ENCODE measurements at places on chromosomes 4 and X.
A peak's percentile ranks its signal among the peaks of the same experiment; 100 is the strongest.

DNA sequence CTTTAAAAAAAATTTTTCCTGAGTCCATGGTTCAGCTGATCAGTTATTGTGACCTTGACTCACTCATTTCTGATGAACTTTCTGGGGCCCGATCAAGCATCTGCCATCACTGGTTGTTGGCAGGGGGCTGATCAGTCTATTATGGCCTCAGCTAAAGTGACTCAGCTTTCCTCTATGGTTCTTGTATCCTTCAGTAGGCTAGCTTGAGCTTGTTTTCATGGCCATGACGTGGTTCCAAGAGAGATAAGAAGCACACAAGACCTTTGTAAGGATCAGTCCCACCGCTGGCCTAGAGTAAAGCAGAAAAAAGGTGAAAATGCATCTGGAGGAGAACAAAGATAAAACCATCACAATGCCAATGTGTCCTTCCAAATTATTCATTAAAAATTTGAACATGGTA, 29.8 kb upstream of the EPGN start:
- no peak for DNase-seq

DNA sequence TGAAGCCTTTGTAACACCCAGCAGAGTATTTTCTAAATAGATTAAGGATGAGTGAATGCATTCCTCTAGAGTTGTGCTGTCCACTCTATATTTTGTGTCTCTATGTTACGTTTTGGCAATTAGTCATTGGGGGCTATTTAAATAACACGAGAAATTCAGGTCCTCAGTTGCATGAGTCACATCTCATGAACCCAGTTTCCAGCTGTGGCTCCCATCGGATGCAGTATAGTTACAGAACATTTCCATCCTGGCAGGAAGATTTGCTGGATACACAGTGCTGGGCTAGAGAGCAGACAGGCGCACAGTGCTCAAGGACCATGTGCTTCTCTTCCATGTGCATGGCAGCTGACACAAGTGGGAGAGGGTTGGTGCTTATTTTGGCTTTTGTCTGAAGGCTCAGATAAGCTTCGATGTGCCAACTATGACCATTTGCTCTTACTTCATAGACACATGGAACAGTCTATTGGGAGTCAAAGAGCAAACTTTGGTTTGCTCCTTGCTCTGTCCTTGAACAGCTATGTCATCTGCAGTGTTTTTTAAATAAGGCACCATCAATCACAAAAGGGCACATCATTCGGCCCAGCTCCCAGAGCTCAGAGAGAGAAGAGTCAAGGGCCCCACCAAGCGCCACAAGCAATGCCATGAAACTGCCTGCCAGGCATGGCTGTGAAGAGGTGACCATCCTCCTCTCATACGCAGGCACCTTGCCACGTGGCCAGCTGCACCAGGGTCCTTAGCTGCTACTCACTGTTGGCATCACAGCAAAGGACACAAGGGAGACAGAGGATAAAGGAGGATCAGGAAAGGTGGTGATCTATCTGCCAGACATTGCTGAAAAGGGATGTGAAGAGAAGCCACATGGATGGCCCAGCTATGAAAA, 8.1 kb upstream of the STS start:
- no peak for DNase-seq

GRCh38 chr4:140065393-140065792, 88.6 kb downstream of the MAML3 start:
- DNase-seq = no peak

DNA sequence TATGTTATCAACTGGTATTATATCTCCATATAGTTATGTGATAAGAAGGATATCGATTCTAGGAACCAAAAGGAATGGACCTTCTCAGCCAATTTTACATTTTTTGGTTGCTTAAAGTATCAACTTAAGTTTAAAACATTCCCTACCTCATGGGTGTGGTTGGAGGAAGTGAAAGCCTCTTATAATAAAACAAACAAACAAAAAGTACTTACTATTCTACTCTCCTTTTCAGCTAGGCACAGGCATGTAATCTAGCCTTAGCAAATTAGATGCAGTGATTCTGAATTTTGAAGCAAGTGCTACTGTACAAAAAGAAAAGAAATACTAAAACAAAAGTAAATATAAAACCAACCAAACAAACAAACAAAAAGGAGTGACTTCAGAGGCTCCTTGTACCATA, 485.4 kb downstream of the C4orf33 start:
- DNase-seq = no peak

- DNase-seq = peak; percentile 67
Measured at GRCh38 chr4:8394061-8394519, 46.4 kb downstream of the ACOX3 start.

DNA sequence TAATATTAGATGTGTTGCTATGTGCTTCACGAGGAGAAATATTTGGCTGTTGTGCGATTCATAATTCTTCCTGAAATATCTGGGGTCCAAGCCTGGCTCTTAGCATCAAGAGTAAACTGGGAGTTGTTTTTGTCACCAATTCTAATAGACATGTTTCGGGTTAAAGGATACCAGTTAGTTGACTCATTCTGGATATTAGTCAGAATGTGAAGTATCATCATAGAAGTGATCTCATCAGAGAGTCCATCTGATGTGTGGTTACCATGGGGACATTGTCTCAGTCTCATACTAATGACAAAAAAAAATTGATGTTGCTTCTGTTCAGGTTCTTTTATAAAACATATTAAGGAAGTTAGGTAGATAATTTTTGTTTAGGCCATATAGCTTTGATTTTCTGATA, 57.2 kb upstream of the MTMR1 start:
- DNase-seq = no peak

DNA sequence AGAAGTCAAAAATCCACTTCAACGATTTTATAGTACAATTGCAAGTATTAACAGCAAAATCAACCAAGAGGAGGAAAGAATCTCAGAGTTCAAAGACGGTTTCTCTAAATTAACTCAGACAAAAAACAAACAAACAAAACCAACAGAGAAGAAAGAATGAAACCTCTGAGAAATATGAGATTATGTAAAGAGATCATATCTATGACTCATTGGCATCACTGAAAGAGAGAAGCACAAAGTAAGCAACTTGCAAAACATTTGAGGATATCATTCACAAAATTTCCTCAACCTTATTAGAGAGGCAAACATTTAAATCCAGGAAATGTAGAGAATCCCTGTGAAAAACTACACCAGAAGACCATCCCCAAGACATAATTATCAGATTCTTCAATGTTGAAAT, 370.4 kb downstream of the INPP4B start:
- no peak for DNase-seq

- DNase-seq = no peak
Measured at GRCh38 chrX:125404667-125405160, 85.0 kb downstream of the TEX13C start.

GRCh38 chr4:55475394-55476243, 71.1 kb downstream of the CLOCK start:
- DNase-seq = no peak

DNA sequence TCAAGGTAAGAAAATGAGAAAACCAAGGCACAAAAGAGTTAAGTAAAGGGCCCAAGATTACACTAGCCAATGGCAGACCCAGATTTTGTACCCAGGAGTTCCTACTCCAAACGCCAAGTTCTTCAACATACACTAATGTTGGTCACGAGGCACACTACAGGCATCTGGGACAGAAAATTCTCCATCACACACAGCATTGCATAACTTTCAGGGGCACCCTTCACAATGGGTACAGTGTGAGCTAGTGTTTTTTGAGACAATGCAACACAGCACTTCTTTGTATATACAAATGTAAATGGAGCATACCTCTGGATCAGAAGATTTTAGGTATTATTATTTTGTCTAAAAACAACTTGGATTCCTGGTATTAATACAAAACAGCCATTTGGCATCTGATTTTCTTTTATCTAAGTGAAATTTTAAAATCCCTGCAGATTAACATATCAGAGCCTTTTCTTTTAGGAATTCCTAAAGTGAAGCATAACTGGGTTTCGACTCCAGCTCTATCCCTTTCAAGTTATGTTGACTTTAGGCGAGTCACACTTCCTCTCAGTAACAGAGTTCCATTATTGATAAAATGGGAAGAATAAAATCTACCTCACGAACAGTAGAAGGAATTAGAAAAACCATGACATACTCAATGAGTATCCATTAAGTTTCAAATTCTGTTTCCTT, 41.1 kb downstream of the ADGRA3 start:
- no peak for DNase-seq

- DNase-seq = no peak
Measured at GRCh38 chr4:65383589-65384305, 286.5 kb downstream of the EPHA5 start.

DNA sequence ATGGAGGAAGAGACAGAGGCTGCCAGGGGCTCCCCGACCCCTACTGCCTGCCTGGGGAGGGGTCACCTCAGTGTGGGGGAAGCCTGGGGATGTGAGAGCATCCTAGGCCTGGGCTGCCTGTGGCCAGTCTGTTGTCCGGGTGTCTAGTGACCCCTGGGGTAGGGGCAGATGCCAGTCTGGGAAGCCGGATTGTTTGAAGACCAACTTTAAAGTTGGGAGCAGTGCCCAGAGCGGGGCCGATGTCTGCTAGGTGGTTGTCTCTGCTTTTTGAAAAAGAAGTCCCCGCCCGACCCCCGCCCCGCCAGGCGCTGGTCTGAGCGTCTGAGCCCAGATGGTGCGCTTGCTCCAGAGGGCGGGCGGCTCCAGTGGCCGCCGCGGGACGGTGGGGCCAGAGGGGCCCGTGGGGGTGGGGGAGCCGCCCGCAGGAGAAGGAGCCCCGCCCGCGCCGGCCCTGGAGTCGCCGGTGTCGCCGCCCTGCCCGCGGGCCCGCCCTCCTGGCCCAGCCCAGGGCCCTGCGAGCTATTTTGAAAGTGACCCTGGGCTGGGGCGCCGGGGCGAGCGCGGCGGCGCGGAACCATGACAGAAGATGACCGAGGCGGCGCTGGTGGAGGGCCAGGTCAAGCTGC, at the start of gene DOK7:
Gene DOK7, plus strand, starts transcription at position 517 of the 626 bp plus-strand sequence. Its CDS starts 70 bp downstream, at position 587.
- DNase-seq = no peak

DNA sequence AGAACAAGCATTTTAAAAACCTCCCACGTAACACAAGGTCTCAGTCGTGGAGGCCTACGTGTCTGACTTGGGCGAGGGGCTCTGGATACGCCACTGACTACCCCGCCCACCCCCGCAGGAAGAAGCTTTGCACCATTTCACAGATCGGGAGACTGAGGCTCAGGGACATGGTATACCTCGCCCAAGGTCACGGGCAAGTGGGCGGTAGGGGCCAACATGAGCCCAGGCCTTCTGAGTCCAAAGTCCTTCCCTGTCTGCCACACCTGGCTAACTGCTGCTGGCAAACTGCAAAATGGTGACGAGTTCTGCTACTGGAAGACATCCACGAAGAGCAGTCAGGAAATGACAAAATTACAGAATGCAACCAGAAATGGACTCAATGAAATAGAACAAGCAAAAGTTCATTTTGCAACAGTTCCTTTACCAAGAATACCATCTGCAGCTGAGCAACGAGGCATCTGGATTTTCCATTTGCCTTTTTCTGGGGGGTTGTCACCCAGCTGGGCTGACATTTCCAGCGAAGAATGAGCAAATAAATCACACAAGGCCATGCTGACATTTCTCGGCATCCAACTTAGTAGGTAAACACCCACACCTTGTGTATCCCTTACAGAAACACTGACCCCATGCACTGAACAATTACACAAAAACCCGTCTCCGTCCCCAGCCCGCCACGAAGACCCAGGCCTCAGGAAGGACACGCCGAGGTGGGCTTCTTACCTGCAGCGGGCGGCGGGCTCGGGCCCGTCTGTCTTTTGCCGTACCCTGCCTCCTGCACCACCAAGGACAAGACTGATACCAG, 70.2 kb upstream of the AFAP1 start:
- no peak for DNase-seq

DNA sequence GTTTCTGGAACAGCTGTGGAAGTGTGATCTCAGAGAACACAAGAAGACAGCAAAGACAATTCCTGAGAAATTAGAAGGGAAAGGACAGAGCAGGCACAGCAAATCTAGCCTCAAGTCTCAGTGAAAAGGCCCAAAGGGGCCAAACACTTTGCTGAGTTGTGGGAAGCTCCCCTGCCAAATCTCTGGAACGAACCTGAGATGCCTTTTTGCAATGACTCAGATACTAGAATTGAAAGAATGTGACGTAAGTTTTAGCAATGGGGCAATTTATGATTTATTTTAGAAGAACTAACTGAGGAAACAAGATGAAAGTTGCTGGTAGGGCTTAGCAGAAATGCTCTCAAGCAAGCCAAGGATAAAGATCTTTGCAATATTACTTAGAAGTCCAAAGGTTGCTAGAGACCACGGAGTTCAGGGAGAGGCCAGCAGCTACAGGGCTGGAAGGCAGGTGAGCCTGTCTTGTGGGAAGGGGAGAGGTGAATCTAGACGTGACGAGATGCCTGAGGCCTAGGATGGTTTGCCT, 92.8 kb downstream of the AMELX start:
- DNase-seq = no peak

DNA sequence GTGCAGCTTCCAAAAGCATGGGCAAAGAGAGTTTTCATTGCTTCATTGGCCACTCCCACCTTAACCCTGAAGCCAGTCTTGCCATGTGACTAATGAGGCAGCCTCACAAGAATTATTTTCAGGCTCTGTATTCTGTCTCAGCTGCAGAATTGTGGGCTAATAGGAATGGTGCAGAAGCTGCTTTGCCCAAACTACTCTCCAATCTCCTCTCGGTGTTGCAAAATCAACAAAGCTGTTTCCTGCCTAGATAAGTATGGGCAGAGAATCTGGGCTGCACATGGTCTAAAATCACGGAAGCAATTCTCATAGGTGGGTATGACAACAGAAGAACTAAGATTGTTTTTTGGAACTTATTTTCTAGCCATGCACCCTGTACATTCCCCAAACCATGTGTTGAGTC, 31.4 kb downstream of the PPP1R2C start:
- DNase-seq = no peak

- no peak for DNase-seq
Measured at GRCh38 chr4:48588230-48589097, 98.4 kb downstream of the ZAR1 start.

DNA sequence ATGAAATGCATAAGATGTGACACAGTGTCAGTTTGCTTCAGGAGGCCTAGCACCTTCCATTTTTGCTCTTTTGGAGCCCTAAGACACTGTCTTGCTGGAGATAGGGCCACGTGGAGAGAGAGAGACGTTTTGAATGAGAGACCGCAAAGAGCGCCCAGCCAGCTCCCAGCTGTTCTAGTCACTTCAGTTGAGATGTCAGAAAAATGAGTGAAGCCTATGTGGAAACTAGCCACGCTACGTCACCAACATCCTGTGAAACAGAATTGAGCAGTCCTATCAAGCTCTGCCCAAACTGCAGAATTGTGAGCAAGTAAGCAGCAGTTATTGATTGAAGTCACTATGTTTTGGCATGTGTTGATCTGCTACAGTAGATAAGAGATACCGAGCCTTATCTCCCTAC, 13.1 kb downstream of the GPR82 start:
- no peak for DNase-seq

- no peak for DNase-seq
Measured at GRCh38 chrX:111483881-111484280, 27.6 kb upstream of the SERTM2 start.

GRCh38 chr4:108240366-108240765, 71.6 kb upstream of the LEF1 start:
- no peak for DNase-seq

DNA sequence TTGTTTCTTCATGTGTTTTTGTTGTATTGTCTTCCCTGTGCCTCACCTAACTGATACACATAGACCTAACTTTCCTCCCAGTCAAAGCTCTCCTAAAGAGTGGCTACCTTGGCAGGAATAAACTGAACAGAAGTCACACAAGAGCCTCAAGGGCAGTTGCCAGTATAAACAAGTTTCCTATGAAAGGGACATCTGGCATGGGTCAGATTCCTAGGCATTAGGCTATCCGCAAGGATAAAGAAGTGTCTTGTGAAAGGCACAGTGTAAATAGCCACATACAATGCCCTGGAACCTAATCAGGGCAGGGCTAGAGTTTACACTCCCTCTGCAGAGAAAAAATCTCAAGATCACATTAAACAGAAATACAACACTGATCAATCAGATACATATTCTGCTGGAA, 220.8 kb downstream of the SPANXN3 start:
- no peak for DNase-seq

All from amygdala (tissue), 56 donors.